ENCODE measurements at places on chromosomes 2 and 18.

- H3K4me3 ChIP-seq, result no peak overlapping the region
- H3K27me3 ChIP-seq, result no peaks in the 10 kb centered on the region
- H3K4me1 ChIP-seq, result no peaks in the 10 kb centered on the region
- no peak for DNase-seq
- H3K27ac ChIP-seq, result no peak overlapping the region
- no peaks in the 10 kb centered on the region for H3K36me3 ChIP-seq
Observed at GRCh38 chr18:78739115-78739514, 240.5 kb upstream of the SALL3 start.

GRCh38 chr2:46812361-46813019 is 103.1 kb downstream of the MCFD2 start:
- no peak overlapping the region for H3K4me3 ChIP-seq
- H3K4me1 ChIP-seq, result no peaks in the 10 kb centered on the region
- no peak for DNase-seq

DNA sequence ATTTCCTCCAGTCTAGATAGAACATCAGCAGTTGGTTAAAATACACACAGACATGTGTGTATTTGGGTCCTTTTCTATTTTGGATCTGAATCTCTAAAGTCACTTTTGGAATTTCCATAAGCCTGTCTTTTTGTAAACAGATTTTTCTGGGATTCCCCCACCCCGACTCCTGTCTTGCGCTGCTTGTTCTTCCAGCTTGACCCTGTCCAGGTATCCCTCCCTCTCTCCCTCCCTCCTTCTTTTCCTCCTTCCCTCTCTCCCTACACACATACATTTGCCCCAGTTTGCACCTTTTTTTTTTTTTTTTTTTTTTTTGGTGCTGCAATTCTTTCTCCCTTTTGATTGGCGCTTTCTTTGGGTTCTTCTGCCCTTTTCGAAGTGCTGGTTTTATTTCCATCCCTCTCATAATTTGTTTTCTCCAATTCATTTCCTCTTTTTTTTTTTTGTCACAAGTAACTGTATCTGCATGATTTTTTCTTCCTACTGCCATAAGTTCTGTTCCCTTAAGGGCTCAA is 114.8 kb upstream of the SERTAD2 start:
- no peaks in the 10 kb centered on the region for H3K36me3 ChIP-seq
- no peak for DNase-seq
- peaks cover 27% of the 10 kb centered on the region for H3K4me1 ChIP-seq
- H3K27me3 ChIP-seq, result no peaks in the 10 kb centered on the region

DNA sequence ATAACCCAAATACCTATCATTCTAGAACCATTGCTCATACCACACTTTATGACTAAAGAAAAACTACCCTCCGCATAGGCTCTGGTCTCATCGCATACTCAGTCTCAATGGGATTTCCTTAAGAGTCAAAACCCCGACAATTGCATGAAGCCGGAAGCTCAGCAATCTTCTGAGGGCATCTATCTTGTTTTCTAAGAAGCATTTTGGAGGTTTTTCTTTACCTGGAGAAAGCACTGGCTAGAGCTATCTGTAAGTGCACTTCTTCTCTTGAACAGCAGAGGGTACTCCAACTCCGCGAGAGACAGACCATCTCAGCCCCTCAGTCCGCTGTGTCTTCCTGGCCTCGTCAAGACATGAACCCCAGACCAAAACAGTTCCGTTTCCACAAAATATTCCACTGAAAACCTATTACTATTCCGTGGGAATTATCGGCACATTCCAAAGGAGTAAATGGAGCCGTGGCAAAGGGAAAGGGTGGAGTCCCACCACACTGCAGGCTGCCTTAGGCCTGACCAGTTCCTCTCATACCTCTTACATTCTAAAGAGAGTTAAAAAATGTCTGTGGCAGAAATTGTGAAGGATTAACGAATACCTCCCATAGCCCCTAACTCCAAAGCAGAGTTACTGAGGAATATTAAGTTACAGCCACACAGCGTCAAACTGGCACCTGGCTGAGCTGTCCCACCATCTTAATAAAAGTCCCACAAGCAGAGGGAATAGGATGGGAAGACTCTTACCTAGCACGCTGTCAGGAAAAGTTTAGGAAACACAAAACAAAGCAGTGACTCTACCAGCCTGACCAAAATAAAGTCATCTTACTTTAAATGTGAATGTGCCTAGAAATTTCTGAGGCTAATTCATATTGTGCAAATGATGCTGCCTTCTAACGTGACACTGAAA is 325.6 kb upstream of the VRK2 start:
- H3K4me3 ChIP-seq, result peak overlapping the region; percentile 52
- DNase-seq, result peak; percentile 31
- peaks cover 14% of the 10 kb centered on the region for H3K27me3 ChIP-seq
- no peak overlapping the region for H3K27ac ChIP-seq
- no peaks in the 10 kb centered on the region for H3K36me3 ChIP-seq

DNA sequence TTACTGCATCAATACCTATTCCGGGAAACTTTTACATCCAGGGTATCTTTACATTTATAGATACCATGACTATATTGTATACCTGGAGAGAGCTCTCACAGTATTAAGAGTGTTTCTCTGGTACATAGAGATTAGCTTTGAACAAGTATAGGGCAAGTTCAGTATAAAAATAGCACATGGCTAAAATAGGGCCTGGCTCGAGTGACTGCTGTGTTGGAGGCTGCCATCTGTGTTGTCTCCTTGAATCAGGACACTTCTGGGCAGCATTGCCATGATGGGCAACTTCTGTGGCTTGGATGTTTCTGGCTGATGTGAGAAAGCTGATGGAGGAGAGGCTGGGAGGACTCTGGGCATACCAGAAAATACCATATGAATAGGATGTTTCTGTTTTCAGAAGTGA is 18.7 kb downstream of the ARHGAP28 start:
- no peaks in the 10 kb centered on the region for H3K36me3 ChIP-seq
- H3K4me3 ChIP-seq, result no peak overlapping the region
- DNase-seq, result no peak
- no peak overlapping the region for H3K27ac ChIP-seq
- H3K4me1 ChIP-seq, result no peaks in the 10 kb centered on the region

GRCh38 chr2:138474100-138474825 is 27.3 kb upstream of the SPOPL start:
- H3K27ac ChIP-seq, result no peak overlapping the region
- H3K4me1 ChIP-seq, result no peaks in the 10 kb centered on the region
- H3K27me3 ChIP-seq, result peaks cover 8% of the 10 kb centered on the region

- H3K36me3 ChIP-seq, result peaks cover 20% of the 10 kb centered on the region
- no peak overlapping the region for H3K4me3 ChIP-seq
- H3K27me3 ChIP-seq, result no peaks in the 10 kb centered on the region
- no peak overlapping the region for H3K27ac ChIP-seq
Observed at GRCh38 chr2:169965495-169965894, 138.2 kb downstream of the UBR3 start.

Data from activated naive CD8-positive, alpha-beta T cell treated with anti-CD3 and anti-CD28 coated beads, Interleukin-2, amount 10 ng/mL, durations not matched to agents 7 days and 5 days (primary cell).